CD8-positive, alpha-beta T cell (primary cell): ENCODE measurements at places on chromosomes 4 and X.

DNA sequence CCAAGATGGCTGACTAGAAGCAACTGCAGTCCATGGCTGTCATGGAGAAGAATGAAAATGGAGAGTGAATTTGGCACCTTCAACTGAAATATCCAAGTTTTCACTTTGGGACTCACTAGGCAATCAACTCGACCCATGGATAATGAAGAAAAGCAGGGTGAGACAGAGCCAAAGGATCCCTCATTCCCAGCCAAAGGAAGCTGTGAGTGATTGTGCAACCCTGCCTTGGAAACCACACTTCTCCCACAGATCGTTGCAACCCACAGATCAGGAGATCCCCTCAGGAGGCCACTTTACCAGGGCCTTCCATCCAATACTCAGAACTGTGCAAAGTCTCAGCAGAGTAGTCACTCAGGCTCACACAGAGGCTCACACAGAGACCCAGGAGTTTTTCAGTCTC lies 4.5 kb downstream of the CFAP299 start:
- DNase-seq = no peak

- DNase-seq = no peak
These were observed 25.8 kb downstream of the PIN4 start for GRCh38 chrX:72207366-72207765.

DNA sequence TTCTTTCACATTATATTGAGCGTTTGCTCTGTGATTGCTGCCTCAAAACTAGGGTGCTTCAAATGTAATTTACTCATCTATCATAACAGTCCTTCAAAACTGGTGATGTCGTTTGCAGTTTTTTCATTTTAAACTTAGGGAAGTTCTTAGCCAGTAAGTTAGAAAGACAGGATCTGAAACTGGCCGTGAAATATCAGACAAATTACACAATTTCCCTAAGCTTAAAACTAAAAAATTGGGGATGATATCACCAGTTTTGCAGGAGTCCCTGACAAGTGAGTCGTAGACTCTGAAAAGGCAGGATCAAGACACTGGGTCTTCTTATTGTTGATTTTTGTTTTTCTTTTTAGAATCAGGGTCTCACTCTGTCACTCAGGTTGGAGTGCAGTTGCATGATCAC lies 44.8 kb downstream of the MOB1B start:
- no peak for DNase-seq

- DNase-seq = no peak
These were observed 40.2 kb upstream of the HGFAC start for GRCh38 chr4:3401436-3402171.

DNA sequence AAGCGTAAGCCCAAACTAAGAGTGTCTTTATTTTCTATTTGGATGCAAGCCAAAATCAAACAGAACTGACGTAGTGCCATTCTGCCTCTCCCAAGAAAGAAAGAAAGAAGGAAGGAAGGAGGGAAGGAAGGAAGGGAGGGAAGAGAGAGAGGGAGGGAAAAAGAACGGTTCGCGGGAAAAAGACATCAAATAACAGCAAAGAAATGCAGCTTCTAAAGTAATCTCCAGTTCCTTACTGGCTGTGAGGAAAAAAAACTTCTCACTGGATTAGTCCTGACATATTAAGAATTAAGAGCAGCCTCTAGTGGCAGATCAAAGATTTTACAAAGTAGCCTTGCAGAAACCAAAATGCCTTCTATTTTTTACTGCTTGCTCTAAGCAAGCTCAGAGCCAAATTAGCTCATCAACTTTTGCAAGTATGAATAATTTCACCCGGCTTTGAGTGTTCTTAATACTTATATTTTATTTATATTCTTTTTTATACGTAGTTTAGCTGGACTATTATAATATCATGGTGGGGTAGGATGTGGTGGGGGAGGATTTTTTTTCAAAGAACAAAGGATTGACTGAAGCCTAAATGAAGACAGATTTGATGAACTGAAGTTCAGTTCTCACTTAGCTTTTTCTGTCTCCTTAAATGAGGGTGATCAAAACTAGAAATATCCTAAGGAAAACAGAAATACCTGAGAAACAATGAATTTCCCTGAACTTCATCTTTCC lies 36.6 kb downstream of the PITX2 start:
- DNase-seq = no peak

DNA sequence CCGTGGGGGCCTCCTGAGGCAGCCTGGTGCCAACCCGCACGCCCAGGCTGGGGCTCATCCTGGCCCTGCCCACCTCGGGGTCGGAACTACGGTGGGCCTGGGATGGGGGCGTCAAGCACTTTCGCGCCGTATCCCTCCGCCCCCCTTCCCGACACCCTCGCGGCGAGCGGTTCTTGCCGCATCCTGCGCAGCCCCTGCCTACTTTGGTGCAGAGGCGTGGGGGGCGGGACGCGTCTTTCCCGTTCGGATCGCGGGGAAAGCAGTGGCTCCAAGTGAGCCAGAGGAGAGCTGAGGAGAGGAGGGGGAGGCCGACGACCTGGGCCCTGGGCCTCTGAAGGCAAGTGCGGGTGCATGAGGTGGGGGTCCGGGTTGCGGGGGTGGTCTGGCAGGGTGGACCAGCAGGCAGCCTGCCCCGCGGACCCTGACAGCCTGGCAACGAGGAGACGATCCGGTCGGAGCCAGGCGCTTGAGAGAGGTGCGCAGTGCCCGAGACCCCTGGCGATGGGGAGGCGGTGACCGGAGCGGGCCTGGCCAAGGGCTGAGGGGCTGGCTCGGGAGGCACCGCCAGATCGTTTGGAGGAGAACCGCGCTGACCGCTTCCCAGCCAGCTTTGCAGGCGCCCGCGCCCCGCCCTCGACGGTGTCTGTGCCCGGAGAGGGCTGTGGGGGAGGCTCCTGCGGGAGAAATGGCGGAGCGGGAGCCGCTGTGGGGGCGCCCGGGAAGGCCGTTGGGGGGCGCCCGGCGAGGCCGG lies at the start of gene GPRASP2:
Gene GPRASP2, plus strand, starts transcription at position 233 of the 751 bp plus-strand sequence. CDS start 2,422 bp downstream, outside the sequence.
- DNase-seq = peak; percentile 42

- DNase-seq = no peak
These were observed 790.1 kb downstream of the DMD start for GRCh38 chrX:32421266-32421665.

DNA sequence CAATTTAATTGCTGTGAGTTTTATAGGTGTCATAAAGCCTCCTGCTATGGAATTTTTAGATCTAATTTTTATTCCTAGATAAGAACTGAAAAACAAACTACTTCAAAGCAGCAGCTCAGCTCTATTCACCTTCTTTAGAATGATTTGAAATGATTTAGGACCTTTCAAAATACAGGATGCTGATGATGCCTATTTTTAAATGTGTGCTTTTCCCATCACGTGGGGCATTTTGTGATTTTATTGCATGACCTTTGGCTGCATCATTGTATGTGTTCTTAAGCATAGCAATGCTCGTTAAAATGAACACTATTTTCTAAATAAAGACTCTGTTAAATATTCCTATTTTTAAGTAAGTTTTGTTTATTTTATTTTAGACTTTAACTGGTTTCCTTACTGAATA lies 537.3 kb downstream of the STPG2 start:
- DNase-seq = no peak

DNA sequence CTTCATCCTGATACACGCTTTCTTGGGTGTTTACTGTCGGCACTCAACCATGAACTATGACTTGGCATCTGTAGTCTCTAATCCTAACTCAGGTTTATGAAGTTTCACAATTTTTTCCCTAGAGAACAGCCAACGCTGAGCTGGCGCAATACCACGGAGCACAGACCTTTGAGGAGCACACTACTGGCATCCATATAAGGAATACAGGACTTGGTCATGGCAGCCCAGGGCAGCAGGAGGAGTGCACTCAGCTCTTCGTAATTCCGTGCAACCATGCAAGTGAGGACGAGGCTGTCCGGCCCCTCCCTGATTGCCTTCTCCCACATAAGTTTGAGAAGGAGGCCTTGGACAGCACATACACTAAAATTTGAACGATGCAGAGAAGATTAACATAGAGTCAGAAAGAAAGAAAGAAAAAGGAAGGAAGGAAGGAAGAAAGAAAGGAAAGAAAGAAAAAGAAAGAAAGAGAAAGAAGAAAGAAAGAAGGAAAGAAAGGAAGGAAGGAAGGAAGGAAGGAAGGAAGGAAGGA lies 41.0 kb upstream of the PDLIM5 start:
- DNase-seq = no peak
